GM04504 (cell line): ENCODE measurements at places on chromosomes 12 and 14.

DNA sequence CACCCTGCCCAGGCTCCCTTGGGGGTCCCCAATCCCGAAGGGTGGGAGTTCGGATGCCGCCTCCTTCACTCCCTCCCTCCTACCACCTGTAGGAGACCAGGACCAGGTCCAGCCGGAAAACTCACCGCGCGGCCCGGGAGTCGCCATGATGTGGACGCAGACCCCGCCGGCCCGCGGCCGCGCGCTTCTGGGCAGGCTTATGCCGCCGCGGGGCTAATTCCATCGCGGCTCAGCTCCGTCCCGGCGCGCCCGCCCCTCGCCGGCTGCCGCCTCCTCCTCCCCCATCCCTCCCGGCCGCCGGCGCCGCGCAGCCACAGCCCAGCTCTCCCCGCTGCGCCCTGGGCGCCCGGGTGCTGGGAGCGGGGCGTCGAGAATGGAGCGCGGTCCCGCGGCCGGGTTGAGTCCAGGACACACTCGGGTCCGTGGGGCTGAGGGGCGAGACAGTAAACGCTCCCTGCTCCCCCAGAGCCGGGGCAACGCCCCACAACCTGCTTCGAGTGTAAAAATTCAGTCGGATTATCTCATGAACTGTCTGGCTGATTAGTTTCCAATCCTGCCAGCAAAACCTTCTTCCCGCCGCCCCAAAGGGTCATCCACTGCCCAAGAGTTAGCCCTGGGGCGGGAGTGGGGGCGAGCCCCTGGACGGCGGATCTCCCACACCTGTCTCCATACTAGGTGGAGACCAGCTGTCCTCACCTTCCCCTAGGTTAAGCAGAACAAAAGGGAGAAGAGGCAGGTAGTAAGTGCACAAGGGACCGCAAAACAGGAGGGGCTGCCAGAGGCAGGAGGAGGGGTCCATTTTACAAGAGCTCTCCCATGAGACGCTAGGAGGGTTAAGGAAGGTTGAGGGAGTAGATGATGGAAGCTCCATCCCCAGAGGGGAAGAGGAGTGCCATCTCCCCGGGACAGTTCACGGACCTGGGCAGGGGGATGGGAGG lies at the start of gene ANO2:
TSS of gene ANO2 (minus strand) at position 189 of the 938 bp plus-strand sequence. CDS start at position 147, 42 bp downstream.
- no peak for DNase-seq

GRCh38 chr12:45217846-45218245 lies 2.0 kb downstream of the ANO6 start:
- DNase-seq, result no peak

DNA sequence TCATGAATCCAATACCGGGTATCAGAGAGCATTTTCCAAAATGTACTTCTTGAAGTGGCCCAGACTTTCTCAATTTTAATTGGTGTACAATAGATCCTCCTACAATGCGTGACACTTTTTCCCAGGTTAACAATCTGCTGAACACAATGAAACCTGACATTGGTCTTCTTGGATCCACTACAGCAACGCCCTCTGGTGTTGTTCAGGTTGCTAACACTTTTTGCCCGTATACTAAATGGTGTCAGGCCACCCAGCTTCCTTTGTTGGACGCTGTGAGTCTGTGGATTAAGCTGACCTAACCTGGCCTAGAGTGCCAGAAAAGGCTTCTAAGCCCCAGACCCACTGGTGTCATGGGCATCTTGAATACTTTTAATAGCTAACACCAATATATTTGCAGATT lies 89.2 kb downstream of the KCNK10 start:
- no peak for DNase-seq

DNA sequence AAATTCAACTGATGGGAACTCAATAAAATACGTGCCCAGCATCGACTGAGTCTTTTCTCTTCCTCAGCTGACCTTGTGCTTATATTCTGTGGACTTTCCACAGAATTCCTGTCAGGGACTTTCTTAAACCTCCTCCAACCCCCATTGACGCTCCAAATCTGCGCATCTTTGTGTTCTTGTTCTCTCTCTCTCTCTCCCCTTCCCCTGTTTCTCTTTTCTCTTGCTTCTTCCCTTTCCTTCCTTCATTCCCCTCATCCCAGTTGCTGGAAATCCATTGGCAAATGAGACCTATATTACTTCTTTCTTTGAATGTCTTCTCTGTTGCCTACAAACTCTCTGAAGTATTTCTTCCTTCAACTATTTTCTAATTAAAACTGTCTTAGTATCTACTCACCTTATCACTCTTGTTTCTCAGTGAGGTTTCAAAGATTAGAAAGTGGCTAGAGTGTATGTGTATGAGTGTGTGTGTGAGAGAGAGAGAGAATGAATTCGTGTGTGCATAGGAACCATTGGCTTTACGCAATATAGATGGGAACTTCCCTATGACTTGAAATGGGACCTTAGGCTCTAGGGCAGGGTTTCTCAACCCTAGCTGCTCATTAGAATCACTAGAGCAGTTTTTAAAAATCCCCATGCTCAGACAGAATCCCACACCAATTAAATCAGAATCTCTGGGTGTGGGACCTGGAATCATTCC lies 41.8 kb upstream of the DHRS7 start:
- no peak for DNase-seq

- no peak for DNase-seq
Measured at GRCh38 chr12:15411842-15412241, 89.5 kb downstream of the PTPRO start.
